Activated T-cell treated with anti-CD3 and anti-CD28 coated beads, Interleukin-2, amount 50 U/mL, for 48 hours (primary cell): ENCODE measurements at places on chromosomes 11 and 22.

DNA sequence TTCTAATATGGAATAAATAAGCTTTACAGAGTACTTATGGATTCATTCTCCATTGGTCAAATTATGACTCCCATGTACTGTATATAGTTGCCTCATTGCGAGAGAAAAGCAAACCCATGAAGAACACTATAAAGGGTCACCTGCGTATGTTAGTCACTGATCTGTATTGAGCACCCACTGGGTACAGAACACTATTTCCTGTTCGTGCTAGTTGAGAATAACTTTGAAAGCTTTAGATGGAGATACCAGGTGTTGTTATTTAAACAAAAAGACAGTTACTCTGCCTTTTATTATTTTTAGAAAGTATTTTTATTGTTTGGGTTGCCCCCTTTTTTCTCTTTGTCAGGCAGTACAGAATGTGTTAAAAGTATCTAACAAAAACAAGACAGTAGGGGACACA, 79.9 kb downstream of the DEUP1 start:
- DNase-seq, result no peak

- no peak for DNase-seq
Measured at GRCh38 chr11:129825380-129825779, 9.7 kb downstream of the TMEM45B start.

DNA sequence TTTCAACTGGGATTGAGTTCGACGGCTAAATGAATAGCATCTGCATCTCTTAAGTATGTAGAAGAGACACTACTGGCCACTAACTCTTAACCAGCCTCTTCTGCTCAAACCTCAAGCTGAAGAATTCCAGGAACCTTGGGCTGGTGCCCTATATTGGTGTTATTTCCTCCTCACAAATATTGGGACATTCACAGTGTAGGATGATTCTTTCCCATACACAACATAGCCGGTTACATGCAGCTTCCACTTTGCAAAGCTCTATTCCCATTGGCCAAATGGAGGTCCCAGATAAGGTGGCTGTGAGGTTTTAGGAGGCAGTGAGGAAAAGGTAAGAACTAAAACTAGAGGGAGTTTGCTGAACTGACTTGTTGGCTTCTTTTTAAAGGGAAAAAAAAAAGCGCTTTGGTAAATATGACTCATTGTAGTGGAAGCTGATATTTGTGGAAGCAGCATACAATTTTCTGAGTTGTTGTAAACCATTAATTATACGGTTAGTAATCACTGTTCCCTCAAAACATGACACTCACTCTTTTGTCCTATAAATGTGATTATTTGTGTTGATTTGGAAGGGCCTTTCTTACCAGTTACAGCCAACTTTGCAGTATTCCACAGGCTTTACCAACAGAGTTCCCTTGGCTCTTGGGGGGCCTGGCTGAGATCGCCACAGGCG, 17.6 kb downstream of the C22orf31 start:
- no peak for DNase-seq

- DNase-seq, result no peak
Measured at GRCh38 chr11:95703049-95703448, 86.5 kb downstream of the FAM76B start.

GRCh38 chr11:14975252-14975587, 3.1 kb upstream of the CALCA start:
- DNase-seq, result no peak

- no peak for DNase-seq
Measured at GRCh38 chr11:98455500-98456307, 565.0 kb upstream of the CNTN5 start.

DNA sequence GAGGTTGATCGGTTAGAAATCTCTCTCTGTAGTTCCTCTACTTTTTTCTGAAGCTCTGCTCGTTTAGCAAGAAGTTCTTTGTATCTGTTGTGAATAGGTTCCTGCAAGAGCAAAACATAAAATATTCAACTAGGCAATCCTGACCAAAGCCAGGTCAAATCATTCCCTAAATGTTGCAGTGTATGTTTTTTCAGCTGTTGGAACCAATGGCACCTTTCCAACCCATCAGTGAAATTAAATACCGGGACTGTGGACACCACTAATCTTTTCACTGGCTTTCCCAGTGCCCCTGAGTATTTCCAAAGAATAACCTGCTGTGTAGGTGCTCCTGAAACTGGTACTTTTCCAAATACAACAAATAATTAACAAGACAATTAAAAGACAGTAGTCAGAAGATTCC, 45.1 kb downstream of the CEP57 start:
- no peak for DNase-seq

DNA sequence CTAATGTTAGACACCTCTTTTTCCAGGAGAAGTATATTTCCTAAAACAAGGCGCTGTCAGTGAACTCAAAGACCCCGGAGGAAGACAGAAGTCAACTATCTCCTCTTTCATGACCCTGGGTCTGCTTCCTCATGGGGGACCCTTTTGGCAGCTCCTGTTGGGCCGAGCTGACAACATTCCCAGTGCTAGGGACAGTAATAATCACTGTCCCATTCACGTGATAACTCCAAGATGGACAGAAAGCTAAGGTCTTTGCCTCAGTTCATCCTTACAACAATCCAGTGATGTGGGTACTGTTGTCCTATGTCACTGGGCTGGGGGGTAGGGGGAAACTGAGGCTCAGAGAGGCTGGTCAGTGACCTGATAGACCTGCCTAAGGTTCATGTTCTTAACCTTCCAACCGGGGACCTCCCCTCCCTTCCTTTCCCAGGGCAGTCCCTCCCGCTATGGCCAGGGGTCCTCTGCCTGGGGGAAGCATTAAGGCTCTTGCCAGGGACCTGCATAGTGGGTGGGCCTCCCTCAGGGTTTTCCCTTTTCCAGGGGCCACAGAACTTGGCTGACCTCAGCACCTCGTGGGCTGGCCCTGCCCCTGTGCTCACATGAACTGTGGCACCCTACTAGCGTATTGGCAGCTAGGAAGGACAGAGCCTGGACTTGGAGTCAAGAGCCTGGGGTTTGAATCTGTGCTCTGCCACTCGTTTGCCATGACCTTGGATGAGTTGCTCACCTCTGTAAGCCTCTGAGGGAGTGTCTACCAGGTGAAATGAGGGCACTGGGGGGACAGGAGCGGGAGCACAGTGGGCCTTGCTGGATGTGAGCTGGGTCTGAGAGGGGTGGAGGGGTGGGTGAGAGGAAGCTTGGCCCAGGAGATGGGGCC, 53.6 kb downstream of the LRRC32 start:
- DNase-seq, result no peak

- no peak for DNase-seq
Measured at GRCh38 chr11:33413301-33413700, 156.1 kb downstream of the HIPK3 start.

DNA sequence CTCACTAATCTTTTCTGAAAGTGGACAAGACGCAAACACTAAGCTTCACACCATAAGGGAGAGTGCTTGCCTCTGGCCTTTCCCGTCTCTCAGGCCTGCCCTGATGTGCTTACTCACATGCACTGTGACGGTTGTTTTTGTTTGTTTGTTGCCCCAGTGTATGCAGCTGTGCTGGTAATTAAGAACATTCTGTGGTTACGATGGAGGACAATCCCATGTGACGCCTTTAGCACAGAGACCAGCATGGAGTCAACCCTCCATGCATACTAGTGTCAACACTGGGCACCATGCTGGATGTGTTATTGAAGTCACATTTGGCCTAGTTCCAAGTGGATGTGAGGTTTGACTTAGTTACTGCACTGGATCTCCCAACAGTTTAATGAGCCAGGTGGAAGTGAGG, 27.8 kb upstream of the CDON start:
- no peak for DNase-seq

- no peak for DNase-seq
Measured at GRCh38 chr11:121615501-121615900, 162.7 kb upstream of the SORL1-AS1 start.

DNA sequence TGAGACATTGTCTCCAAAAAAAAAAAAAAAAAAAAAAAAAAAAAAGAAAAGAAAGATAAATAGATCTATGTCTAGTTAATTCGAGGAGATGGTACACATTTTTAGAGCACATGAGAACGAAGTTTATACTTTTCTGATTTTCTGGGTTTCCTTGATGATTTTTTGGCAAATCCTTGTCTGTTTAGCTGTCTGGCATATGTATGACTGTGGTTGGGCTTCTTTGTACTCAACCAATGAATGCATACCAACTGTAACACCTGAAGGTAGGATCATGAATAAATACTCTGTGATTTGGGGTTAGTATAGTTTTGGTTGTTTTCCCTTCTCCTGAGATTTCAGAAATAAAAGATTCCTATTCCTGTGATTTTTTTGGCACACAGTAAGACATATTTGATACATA, 63.1 kb downstream of the ARHGEF12 start:
- no peak for DNase-seq

DNA sequence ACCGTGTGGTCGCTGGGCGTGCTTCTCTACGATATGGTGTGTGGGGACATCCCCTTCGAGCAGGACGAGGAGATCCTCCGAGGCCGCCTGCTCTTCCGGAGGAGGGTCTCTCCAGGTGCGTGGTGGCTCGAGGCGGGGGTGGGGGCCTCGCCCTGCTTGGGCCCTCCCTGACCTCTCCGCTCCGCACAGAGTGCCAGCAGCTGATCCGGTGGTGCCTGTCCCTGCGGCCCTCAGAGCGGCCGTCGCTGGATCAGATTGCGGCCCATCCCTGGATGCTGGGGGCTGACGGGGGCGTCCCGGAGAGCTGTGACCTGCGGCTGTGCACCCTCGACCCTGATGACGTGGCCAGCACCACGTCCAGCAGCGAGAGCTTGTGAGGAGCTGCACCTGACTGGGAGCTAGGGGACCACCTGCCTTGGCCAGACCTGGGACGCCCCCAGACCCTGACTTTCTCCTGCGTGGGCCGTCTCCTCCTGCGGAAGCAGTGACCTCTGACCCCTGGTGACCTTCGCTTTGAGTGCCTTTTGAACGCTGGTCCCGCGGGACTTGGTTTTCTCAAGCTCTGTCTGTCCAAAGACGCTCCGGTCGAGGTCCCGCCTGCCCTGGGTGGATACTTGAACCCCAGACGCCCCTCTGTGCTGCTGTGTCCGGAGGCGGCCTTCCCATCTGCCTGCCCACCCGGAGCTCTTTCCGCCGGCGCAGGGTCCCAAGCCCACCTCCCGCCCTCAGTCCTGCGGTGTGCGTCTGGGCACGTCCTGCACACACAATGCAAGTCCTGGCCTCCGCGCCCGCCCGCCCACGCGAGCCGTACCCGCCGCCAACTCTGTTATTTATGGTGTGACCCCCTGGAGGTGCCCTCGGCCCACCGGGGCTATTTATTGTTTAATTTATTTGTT, 2.4 kb downstream of the PIM3 start:
- DNase-seq, result peak; percentile 37

- DNase-seq, result no peak
Measured at GRCh38 chr11:82890936-82891335, 9.3 kb downstream of the PRCP start.

DNA sequence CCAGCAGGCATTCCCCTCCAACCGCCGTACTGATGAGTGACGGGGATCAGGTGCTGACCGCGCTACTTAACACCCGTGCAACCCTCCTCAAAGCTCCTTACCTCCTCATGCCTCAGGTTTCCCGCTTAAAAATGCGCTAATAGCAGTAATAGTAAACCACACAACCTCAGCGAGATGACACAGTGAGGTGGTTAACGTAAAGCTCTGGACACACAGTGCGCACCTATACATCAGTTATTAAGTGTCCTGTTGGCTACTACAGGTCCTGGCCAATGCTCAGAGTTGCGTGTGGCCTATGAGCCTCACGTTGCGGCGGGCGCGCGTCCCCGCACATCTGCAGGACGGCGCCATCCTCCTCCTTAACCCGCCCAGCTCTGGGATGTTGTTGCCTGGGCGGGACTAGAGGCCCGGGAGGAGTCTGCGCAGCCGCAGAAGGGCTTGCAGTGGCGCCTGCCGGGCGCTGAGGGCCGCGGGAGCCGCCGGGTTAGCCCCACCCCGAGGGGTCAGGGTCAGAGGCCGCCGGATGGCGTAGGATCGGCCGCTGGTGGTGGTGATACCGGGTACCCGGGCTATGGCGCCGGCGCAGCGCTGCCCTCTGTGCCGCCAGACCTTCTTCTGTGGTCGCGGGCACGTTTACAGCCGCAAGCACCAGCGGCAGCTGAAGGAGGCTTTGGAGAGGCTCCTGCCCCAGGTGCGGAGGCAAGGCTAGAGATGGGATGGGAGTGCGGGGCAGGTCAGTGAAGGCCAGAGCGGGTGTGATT, at the start of gene CENATAC:
TSS of gene CENATAC (plus strand) at position 512 of the 761 bp plus-strand sequence. CDS start at position 572, 60 bp downstream.
- peak; percentile 99 for DNase-seq

DNA sequence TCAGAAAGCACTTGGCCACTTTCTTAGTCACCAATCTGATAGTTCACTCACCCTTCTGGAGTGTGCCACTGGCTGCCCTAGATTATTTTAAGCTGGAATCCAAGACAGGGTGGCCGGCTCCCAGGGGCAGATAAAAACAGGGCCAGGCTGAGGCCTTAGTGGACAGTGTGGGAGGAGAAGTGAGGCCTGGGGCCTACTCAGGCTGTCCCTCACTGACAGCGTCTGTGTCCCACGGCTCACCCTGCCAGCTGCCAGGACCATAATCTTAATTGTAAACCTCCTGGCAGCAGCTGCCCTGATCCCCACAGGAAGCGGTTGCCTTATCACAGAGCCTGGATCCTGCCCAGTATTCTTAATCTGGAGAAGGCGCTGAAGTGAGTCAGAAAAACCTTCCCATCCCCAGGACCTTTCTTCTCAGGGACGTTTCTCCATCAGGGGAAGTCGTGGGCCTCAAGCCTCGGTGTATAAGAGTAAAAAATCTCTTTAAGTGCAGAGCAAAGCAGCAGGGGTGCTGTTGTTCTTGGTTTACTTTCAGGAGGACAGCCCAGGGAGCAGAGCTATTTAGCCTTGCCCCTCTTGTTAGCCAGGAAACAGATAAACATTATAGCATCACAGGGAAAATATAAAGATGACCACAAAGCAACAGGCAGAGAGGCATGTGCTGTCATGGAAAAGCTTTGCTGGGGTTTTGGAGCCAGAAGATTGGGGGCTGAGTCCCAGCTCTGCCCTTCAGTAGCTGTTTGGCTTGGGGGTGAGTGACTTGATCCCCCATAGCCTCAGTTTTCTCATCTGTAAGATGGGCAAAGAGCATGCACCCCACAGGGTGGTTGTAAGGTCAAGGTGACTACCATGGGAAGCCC, 39.6 kb downstream of the TSPAN18 start:
- no peak for DNase-seq
